ENCODE measurements at places on chromosomes 2 and 18.
A peak's percentile ranks its signal among the peaks of the same experiment; 100 is the strongest.

- no peak for DNase-seq
Measured at GRCh38 chr2:183371545-183371944, 247.3 kb downstream of the NUP35 start.

DNA sequence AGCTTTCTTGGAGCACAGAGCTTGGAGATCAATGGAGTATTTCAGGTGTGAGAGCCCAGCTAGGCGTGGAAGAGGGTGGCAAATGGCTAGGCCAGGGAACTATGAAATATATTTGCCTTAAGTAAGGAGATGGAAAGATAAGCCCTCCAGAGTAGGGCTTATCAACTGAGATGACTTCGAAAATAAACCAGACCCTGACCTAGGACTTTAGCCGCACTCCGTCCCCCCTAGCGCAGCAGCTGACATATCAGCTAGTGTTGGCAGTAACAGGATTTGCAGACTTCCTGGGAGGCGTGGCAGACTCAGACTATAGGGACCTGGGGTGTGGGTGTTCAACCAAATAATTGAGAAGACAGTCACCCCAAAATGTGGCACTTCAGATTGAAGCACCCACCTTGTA is 127.7 kb upstream of the EPAS1 start:
- no peak for DNase-seq

DNA sequence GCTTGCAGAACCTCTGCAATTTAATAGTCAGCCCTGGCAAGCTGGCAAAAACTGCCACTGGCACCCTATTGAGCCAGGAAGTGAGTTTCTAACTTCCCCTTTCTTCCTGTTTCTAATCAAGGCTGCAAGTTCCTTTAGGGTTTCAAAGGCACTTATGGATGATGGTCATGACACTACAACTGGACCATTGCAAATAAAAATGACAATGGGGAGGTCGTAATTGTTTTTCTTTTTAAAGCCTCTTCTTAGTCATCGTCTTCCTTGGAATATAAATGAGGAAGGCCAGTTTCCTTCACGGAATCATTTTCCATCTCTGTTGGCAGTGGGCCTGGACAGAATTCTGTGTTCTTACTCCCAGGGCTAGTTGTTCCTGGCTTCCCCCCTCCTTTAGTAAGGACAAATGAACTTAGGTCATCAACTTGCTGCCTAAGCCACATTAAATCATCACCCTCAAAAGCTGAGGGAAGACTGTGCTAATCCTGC is 35.8 kb downstream of the SH3RF3 start:
- DNase-seq: no peak

DNA sequence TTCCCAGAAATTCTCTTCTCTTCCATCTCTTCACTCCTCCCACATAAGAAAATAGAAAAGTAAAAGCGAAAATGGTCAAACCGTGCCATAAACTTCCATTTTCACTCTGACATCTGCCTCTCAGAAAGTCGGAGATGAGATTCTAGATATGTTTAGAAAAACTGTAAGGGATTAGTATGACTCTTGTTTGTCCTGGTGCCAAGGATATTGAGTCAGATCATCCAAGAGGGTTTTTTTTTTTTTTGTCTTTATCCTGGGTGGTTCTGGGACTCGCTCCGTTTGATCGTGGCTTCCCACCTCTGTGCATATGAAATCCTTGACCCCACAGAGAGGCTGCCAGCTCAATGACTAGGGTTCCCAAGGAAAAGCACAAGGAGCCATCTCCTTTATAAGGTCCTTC is 17.3 kb downstream of the EN1 start:
- DNase-seq: no peak

- DNase-seq: no peak
Measured at GRCh38 chr18:33818145-33818544, 240.1 kb downstream of the ASXL3 start.

GRCh38 chr2:74585406-74586185 is 31.1 kb downstream of the DOK1 start:
- no peak for DNase-seq

GRCh38 chr2:181326661-181327060 is 130.5 kb upstream of the ITGA4 start:
- DNase-seq: no peak

- no peak for DNase-seq
Measured at GRCh38 chr2:40164736-40165508, 287.0 kb downstream of the SLC8A1 start.

DNA sequence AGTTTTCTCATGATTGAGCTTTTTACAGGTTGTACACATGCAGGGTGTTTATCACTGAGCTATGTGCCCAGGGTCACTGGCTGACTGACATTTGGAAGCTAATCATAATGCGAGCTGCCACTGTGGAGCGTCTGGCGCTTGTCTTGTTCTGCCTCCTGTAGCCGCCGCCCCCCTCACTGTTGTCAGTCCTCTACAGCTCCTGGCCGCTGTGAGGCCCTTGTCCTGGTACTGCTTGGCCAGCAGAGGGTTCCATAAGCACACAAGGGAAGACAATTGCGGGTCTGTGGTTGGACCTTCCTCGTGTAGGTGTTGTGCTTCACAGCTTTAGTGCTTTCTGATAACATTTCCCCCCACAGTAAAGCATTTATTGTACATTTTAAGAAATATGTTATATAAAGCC is 105.6 kb upstream of the LDLRAD4 start:
- no peak for DNase-seq

DNA sequence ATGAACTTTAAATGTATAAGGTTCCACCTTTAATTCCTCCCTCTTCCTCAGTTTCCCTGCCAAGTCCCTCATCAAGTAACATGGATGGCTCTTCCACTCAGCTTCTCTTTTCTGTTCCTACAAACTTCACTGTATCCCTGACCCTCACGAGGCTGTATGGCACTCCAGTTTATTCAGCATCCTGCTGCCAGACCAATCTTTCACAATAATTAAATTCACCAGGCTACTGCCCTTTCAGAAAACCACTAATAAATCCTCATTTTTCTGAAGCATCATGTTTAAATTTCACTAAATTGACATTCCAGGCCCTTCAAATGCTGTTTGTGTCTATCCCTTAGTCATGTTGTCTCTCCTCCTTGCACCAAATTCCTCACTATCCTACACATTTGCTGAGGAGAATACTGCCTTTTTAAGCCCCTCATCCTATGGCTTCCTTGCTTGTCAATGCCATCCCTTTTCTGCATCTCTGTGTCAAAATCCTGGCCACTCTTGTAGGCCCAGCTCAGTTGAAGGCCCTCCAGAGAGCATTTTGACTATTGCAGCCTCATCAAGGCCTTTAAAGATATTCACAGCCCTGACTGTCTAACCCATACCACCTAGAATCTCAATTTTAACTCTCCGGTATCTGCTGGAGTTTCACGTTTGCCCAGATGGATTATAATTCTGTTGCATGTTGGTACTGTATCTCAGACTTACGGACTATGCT is 22.8 kb upstream of the ASNSD1 start:
- DNase-seq: no peak

GRCh38 chr2:196453613-196454047 is 185.9 kb upstream of the CCDC150 start:
- peak; percentile 27 for DNase-seq

DNA sequence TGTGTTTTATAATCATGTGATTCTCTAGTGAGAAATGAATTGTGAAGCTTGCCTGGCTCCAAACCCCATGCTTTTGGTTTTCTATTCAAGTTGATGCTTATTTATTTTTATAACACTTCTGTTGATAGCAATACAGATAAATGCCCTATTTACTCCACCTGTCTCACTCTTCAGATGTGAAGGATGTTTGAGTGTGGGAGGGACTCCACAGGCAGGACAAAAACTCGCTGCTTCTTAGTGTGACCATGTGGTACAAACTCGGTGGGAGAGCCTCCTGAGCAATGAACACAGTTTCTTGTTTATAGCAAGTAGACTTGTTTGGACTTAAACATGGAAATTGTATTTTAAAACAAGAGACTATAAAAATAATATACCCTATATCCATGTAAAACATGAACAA is 219.7 kb downstream of the GULP1 start:
- no peak for DNase-seq

- DNase-seq: no peak
Measured at GRCh38 chr2:6069381-6069780, 377.2 kb downstream of the SOX11 start.

- no peak for DNase-seq
Measured at GRCh38 chr2:138493334-138493733, 8.2 kb upstream of the SPOPL start.

DNA sequence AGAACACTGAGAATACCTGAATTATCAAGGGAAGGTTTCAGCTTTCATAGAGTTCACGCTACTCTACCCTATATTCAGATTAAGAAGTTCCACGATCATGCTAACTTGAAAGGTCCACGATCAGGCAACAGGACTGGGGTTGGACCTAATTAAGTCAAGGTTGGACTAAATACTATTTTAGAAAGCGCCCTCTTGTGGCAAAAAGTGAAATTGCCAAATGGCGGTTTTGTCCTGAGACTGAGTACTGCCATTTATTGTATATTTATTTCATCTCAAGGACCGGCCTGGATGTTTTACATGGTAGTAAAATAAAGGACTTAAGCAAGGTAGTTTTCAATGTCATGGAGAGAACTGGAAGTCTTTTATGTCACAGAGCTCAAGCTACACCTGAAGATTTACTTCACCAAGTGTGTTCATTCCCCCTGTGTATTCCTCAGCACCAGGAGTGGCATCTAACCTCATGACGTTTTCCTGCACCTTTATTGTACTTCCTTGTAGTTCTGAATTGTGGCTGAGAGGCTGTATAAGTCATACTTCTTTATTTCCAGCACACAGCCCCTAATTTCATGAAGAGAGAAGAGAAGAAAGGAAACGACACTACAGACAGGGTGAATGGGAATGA is 56.8 kb downstream of the SRD5A2 start:
- DNase-seq: peak; percentile 51

DNA sequence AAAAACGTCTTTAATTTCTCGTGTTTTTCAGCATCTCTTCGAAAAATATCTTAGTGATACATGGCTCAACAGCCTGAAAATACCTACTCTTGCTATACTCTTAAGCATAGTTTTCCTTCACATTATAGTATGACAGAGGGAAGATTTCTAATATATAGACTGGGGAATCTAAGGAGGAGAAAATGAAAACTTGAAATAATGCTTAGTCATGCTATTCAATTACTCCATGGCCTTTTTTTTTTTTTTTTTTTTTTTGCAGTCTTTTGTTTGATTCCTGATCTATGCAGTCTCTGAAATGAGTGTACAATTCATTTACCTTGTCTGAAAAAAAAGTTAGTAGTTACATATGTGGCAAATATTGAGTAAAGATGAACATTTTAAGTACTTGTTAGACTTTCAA is 337.8 kb downstream of the ARHGAP15 start:
- DNase-seq: no peak

DNA sequence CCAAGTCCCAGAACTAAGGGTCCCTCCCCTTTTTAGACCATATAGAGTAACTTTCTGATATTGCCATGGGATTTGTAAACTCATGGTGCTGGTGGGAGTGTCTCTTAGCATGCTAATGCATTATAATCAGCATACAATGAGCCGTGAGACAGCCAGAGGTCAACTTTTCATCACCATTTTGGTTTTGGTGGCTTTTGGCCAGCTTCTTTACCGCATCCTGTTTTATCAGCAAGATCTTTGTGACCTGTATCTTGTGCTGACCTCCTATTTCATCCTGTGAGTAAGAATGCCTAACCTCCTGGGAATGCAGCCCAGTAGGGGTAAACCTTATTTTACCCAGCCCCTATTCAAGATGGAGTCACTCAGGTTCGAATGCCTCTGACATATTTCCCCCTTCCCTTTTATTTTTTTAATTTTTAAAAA is 148.2 kb downstream of the PHLPP1 start:
- DNase-seq: no peak

DNA sequence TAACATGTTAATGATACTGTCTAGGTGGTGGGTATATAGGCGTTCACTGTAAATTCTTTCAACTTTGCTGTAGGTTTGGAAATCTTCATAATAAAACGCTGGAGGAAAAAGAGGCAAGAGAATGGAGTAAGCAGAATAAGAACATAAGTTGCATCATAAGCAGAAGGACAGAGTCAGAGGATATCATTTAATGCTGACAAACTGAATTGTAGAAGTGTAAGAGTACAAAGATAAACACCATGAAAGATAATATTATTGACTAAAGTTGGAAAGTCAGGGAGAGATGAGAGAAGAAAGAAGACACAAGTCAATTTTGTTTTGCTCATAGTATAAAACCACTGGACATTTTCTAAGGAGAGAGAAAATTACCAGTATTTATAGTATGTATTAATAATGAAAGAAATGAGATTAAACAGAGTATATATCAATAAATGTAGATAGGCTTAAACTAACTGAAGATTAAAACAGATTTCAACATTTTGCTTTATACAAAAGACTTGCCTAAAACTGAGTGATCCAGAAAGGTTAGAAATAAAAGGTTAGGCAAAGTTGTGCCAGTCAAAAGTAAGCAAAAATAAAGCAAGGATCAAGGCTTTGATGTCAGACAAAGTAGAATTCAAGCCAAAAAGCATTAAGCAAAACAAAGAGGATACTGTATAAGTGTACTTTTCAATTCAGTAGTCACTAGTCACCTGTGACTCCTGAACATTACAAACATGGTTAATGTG is 42.4 kb upstream of the VIT start:
- no peak for DNase-seq

DNA sequence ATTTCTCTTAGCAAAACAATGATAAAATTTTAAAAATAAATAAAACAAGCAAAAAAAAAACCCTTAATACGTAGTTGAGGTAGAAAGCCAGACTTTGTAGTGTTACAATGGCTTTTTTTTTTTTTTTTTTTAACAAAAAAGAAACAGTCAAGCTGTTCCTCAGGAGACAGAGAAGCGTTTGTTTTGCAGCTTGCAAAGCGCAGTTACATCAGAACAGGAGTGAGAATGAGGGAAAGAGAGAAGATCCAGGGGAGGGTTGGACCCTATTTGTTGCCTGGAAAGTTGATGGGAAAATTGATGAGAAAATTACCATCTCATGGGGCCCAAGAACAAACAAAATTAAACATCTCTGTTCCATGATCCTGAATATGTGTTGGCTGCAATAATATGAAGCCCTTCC is 146.5 kb downstream of the NETO1 start:
- no peak for DNase-seq

DNA sequence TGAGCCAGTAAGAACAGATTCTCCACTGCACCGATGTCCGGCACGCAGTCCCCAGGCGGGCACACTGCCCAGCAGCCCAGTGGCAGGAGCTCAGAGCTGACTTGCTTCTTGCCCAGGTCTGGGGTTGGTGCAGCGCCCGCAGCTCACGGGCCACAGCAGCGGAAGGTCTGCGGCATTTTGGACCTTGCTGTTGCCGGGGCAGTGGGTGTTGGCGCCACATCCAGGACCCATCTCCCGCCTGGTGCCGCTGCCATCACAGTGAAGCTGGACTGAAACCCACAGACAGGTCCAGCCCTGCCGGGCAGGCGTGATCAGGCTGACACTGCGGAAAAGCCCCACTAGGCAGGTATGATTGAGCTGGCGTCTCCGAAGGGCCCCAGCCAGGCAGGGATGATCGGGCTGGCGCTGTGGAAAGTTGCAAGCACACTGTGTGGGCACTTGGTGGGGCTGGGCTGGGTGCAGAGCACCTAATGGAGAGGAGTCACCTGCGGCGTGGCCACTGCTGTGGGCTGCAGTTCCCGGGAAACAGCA is 75.5 kb downstream of the SLC66A2 start:
- DNase-seq: no peak

All from activated CD8-positive, alpha-beta memory T cell treated with anti-CD3 and anti-CD28 coated beads, Interleukin-2, amount 50 U/mL, for 4 hours (primary cell).